ENCODE measurements at places on chromosomes 3 and 15.

DNA sequence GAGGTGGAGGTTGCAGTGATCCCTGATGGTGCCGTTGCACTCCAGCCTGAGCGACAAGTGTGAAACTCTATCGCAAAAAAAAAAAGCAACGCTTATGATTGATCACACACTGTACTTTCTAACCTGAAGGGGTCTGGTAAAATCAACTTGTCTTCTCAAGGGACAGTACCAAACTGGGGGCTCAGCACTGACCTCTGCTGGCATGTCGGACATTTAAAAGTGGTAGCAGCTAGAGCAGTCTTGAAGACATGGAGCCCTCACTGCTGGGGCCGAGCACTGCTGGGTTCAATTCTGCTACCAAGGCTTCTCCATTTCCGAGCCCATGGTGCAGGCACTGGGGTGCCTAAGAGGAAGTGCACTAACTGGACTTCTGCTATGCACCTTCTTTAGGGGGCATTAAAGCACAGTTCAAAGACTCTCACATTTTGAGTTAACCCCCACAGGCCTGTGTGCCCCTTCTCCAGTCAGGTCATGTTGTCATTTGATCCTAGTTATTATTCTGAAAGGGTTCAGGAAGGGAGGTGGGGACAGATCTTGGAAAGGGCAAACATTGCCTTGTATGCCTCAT, 26.4 kb upstream of the LAMP3 start:
- peak; percentile 60 for DNase-seq

- peak; percentile 9 for DNase-seq
Observed at GRCh38 chr3:6861625-6862000, 698 bp downstream of the GRM7 start.

GRCh38 chr3:31165399-31165860, 271.0 kb upstream of the GADL1 start:
- DNase-seq, result no peak

- no peak for DNase-seq
Observed at GRCh38 chr3:151580591-151580990, 119.7 kb upstream of the IGSF10 start.

DNA sequence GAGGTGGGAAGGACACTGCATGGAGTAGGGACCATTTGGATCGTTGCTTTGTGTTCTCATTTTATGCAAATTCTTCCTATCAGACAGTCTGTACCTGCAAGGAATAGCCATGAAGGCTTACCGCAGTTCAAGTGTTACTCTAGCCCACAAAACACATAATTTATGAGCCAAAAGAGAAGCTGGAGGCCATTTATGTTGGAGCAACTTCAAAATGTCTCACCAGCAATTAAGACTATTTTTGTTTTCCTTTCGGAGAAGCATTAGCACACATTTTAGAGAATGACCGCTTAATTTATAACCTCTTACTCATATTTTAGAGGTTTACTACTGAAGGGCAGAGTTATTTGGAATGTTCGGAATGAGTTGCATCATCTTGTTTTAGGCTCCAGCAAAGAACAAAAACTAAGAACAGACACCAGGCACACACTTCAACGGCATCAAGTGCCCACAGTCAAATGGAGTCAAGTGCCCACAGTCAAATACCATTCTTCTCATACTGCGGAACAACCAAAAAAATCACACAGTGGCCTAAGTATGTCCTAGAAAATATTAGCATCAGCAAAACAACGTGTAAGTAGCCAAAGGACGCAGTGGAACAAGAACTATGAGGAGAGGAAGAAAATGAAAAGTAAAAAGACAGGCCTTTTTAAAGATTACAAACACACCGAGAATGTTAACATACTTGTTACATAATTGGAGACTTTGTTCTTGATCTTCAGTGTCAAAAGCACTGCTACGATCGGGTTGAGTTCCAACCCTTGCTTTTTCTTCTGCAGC, 17.5 kb upstream of the GOLGA8J start:
- no peak for DNase-seq

- DNase-seq, result peak; percentile 68
Observed at GRCh38 chr3:122055215-122055614, at the start of gene CD86. CD86 (plus strand) TSS chr3:122055362; CDS start chr3:122055490, 128 bp downstream.

DNA sequence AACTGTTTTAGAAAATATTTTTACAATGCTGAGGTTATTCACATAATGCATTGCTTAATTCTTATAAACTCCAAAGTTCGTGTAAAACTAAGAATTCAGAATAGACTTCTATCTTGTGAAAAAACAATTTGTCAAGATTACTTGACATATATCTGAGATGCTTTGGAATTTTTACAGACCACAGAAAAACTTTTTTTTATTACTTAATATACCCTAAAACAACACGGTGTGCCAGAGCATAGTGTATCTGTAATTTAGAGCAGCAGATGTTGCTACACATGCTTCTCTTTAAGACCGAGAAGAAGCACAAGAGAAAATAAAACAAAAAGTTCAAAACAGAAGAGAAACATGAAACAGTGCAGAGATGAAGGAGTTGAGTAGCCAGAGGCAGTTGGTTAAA, 26.4 kb downstream of the ASB7 start:
- no peak for DNase-seq

GRCh38 chr3:147161833-147162232, 244.5 kb downstream of the ZIC4 start:
- DNase-seq, result no peak

- DNase-seq, result no peak
Observed at GRCh38 chr3:73115806-73116205, 54.3 kb downstream of the EBLN2 start.

DNA sequence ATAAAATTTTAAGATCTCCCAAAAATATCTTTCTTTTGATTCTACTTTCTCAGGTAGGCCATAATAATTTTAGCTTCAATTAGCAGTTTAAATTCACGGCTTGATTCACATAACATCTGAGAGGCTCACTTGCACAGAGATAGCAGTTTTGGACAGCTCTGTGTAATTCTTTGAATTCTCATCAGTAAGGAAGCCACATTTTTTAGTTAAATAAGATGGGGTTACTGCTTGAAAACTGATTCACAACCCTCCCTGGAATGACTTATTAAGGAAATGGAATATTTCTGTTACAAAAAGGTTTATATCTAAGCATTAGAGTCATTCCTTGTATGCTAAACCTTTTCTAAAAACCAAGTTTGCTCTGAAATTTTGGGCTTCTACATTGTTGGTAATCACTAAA, 212.7 kb downstream of the ALCAM start:
- no peak for DNase-seq

GRCh38 chr3:32254268-32254667, 15.8 kb downstream of the CMTM8 start:
- DNase-seq, result no peak

GRCh38 chr3:13166243-13167063, 93.2 kb upstream of the IQSEC1 start:
- no peak for DNase-seq

- DNase-seq, result no peak
Observed at GRCh38 chr3:80391573-80391972, 623.8 kb upstream of the ROBO1 start.

DNA sequence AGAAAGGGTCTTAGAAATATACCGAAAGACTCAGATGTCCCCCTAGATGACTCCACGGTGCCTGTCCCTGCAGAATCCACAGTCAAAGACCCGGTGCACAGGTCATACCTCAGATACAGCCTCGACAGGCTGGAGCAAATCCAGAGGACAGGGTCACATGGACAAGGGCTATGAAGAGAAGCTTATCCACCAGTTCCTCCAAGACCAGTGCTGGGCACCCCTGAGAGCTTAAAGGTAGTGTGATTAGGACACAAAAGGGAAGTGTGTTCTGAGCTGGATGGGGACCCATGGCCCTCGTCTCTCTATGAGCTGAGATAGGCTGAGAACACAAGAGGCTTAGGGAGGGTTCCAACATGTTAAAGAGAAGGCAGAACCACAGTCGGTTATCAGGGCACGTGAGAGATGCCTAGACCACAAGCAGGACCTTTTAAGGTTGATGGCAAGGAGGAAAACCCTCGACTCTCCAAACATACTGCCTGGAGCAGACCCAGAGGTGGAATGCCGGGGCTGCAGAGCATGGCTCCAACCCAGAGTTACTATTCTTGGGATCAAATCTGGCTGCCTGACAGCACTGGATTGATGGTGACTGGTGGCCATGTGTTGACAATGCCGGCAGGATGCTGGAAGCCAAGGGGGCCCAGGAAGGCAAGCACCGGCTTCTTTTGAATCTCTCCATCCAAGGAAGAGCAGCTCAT, 46.9 kb downstream of the ADCY5 start:
- no peak for DNase-seq

DNA sequence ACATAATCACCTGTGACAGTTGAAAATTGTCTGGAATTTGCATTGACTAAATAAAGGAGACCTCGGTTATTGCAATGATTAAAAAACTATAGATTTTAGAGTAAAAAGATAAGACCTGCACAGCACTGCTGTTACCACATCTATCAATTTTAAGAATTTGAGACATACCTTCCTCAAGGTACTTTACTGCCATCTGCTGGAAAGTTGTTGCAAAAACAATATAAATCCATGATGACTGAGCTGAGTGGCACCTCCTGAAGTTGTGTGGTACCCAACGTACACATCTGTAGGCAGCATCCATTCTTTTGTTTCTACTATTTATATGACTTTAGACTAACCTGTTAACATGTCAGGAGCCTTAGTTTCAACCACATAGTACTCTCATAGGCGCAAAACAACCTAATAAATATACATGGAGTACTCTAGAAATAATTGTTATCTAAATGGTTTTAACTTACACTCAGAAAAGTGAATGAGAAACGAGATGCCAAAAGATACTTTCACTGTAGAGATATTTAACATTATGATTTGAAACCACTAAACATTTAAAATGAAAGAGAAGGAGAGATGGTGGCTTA, 106.7 kb downstream of the GHSR start:
- DNase-seq, result peak; percentile 51

DNA sequence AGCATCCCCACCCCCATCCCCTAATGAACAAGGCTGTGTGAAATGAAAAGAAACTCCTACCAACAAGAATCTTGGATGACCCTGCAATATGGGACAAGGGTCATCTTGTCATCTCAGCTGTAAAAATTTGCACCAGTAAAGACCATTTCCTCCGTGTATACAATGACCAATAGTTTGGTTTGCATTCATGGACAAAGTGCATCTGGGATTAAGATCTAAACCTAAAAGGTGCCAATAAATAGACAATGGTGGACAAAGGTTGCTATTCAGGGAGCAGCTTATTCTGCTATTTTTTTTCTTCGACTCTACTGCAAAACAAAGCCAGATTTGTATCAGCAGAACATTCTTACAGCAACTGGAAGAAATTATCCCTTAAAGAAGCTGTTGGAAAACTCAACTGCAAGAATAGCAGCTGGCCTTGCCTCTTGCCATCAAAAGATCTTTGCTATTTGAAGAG, 8.0 kb downstream of the MGLL start:
- DNase-seq, result no peak

GRCh38 chr3:129609591-129610182, 3.2 kb upstream of the PLXND1 start:
- no peak for DNase-seq

GRCh38 chr15:40293905-40294895, 11.3 kb upstream of the ANKRD63 start:
- DNase-seq, result no peak

DNA sequence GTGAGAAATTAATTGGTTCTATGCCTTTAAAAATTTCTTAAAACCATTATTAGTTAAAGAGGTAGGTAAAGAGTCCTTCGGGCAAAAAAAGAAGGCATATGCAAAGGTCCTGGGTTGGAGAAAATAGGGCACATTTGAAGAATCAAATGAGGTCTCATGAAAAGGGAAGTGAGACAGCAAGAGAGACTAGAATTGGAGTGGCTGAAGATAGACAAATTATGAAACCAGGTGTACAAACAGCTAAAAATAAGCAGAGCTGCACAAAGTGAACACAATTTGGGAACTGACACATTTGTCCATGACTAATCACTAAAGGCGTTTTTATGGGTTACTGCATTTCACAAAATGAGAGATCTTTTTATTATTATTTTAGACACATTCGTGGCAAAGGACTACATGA, 581.2 kb downstream of the PYDC2 start:
- DNase-seq, result peak; percentile 56

GRCh38 chr3:58188173-58188564, 22.6 kb downstream of the DNASE1L3 start:
- DNase-seq, result no peak

DNA sequence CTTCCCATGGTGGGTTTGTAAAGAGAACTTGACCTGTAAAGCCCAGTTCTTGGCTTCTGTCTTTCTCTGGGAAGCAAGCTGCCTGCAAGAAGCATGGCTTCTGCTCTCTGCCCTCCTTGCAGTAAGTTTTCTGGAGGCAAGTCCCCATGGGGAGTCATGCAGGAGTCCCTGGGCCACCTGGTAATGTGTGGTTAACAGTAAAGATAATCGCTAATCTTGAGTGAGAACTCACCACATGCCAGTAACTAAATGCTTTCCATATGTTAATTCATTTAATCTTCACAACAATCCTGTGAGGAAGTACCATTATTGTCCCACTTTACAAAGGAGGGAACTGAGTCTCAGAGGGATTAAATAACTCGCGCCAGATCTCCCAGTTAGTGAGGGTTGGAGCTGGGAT, 4.2 kb downstream of the CAPN3 start:
- no peak for DNase-seq

DNA sequence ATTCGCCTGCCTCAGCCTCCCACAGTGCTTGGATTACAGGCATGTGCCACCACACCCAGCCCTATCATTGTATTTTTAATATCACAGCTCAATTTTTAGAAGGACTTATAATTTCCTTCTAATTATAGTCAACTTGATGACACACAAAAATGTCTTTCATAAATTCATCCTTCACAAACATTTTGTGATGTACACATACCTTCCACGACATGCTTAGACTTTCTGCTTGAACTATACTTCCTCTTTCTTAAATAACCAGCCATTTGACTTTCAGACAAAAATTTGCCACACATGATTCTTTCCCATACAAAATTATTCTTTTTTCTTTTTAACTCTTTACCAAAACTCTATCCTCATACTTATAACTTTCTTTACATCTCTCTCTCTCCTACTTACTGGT, 48.4 kb upstream of the CCK start:
- DNase-seq, result no peak

GRCh38 chr15:36617529-36618196, 38.2 kb downstream of the CDIN1 start:
- DNase-seq, result peak; percentile 43

DNA sequence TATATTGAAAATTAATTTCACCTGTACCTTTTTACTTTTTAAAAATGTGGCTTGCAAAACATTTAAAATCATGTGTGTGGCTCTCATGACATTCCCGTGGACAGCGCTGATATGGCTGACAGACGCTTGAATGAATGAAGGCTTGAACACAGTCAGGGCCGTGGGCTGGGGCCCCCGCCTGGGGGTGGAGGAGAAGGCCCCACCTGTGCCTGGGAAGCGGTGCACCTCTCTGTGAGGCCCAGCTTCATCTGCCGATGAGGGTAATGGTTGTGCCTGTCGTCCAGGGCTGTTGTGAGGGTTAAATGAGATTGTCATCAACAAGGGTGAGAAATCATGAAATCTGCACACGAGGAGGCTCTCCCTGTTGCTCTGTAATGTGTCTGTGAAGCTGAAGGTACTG, 85.9 kb upstream of the PRR23E start:
- no peak for DNase-seq

DNA sequence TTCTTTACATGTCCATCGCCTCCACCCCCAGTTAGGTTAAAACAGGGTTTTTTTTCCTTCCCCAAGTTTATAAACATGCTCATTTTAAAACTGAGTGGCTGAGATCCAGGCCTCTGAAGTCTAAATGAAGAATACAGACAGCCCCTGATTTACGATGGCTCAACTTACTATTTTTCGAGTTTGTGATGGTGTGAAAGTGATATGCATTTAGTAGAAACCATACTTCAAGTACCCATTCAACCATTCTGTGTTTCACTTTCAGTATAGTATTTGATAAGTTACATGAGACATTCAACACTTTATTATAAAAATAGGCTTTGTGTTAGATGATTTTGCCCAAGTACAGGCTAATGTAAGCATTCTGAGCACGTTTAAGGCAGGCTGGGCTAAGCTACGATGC, 30.5 kb upstream of the GNB5 start:
- DNase-seq, result no peak

Measured in GM10248 (cell line).